ENCODE measurements at places on chromosomes 2 and 18. TPM values are rescaled to one million over a fixed set of nuclear protein-coding genes. Genes with fewer than 3 reads are reported as not detected.

Gene PLEKHB2
- total RNA-seq, result 150 TPM

Gene SKOR2
- total RNA-seq, result not detected

Gene RIT2
- not detected for total RNA-seq

Gene DNAJC5G
- total RNA-seq, result not detected

Gene TLK1
- 93.9 TPM for total RNA-seq
